ENCODE measurements at places on chromosomes 2 and 18.

GRCh38 chr2:30293303-30293921 lies 62.1 kb downstream of the LBH start:
- peak; percentile 71 for DNase-seq

DNA sequence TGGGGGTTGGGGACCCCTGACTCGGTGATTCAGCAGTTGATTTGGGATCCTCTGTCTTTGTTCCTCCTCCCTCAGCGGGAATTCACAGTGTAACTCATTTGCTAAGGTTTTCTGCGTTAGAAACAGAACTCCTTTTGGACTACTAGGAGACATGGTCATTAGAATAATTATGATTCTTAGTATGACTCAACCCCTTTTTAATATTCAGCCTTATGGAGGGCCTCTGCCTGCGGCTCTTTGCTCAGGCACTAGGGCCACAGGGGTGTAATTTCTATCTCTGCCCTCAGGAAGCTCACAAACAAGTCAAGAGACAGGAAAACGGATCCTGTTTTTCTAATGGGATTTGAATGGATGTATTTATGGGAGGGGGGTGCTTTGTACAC lies 117.4 kb downstream of the SPTBN1 start:
- DNase-seq: no peak

DNA sequence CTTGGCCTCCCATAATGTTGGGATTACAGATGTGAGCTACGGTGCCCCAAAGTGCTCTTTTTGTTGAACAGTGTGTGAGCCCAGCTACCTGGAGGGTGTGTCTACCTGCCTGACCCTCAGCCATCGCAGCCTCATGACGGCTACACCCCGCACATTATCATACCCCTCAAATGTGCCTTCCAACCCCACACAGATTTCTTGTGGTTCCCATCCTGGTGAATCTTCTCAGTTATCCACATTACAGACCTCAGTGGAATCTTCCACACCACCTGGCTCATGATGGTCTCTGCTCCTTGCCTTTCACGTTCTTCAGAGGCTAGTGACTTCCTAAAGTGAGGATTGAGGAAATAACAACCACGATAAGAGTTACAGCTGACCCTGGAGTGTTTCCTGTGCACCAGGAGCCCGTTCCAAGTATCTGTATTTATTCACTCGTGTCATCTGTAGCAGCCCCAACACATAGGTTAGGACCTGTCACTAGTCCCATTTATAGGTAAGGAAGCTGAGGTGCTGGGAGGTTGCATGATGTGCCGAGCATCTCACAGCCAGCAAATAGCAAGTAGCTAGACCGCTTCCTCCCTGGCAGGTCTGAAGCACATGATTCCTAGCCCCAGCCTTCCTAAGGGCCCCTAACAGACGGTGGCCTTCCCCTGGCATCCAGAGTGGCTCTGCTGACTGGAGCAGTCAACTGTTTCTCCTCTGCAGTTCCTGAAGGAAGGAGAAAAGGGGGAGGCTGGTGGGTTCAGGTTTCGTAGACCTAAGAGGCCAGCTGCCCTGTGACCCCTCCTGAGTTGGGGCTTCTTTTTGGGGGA lies 47.3 kb downstream of the TCF7L1 start:
- DNase-seq: no peak

- peak; percentile 78 for DNase-seq
Observed at GRCh38 chr2:9288233-9288632, 81.6 kb downstream of the ASAP2 start.

GRCh38 chr18:68427951-68428401 lies 286.9 kb downstream of the TMX3 start:
- peak; percentile 63 for DNase-seq

DNA sequence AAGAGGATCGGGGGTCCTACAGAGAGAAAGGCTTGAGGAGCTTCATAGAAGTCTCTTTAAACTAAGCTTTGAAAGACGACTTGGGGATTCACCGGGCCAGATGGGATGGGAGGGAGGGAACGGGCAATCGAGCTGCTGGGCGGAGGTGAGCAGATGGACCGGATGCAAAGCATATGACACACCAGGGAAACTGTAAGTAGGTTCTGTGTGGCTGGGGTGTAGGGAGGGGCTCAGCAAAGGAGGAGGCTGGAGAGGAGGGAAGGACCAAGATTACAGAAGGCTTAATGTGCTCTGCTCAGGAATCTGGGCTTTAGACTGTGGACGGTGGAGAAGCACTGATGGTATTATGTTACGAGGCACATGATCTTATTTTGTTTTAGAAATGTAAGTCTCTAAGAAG lies 131.5 kb downstream of the MAIP1 start:
- no peak for DNase-seq

- DNase-seq: no peak
Observed at GRCh38 chr2:23604731-23605130, 219.8 kb downstream of the KLHL29 start.

DNA sequence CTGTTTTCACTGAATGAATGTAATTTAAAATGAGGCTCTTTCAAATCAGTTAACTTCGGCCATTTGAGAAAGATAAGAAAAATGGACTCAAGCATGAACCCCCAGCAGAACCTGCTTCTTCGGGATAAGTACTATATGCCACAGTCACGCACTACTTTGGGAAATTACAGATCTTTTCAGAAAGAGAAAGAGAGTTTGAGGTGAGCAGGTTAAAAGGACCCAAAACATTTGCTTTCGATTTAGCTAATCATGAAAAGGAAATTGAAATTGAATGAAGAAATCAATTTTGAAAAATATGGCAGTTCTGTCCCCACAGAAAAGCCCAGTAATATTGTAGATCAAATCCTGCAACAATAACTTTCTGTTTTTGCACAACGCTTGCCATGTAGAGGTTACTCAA lies 156.9 kb downstream of the GRB14 start:
- DNase-seq: no peak

- no peak for DNase-seq
Observed at GRCh38 chr18:10057894-10058791, 144.3 kb downstream of the VAPA start.

DNA sequence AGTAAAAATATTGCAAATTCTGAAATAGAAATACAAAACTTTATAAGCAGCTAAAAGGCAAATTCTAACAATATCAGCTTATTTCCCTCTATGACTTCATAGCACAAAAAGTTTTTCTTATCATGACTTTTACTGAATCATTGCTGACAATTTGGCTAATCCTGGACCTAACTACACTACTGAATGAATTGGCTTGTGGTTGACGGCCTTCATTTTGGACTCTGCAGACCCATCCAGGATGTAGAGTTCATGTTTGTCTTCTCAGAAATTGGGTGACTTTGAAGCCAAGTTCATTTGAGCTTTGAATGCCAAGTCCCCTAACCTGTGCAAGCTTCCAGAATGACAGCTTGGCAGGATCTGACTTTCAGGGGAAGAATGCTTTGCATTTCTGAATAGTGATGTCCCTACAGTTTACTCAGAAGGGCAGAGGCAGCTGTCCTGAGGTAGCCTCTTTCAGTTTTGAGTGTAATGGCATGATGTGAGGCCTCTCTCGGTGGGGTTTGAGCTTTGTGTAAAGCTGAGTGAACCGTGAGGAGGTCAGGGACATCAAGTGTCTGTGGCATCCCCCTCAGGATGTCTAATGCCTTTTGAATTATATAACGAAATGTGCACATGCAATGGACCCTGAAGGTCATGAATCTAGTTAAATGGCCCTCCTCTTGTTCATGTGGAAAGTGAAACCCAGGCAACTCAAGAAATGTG lies 48.0 kb downstream of the EFEMP1 start:
- no peak for DNase-seq

DNA sequence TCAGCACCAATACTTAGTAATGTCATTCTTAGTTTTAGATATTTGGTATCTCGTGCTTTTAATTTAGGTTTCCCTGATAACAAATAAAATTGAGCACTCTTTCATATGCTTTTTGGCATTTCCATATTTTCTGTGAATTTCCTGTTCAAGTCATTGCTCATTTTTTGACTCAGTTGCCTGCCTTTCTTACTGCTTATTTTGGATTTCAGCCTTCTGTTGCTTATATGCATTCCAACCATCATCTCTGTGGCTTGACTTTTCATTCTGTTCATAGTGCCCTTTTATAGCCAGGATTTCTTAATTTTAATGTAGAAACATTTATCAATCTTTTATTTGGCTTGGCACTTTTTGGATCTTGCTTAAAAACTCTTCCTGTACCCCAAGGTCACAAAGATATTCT lies 14.5 kb upstream of the KIF3C start:
- no peak for DNase-seq
